ENCODE measurements at places on chromosomes 3 and 15. TPM values are rescaled to one million over a fixed set of nuclear protein-coding genes. Genes with fewer than 3 reads are reported as not detected.

DNA sequence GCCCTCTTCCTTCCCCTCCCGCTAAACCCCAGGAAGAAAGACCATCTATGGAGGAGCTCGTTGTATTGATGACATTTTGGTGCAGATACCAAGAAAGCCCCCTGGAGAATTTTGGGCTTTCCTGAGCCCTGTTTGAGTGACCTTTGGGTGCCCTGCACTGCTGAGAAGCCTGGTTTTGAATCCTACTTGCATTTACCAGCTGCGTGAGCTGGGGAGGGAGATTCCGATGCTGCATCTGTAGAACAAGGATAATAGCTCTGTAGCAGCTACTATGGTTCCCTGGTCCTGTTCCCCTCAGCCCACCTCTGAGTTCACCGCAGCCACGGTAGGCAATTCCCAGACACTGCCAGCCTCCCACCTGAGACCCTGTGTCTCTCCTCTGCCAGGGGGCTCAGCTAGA, 5.2 kb downstream of the APOD start:
- DNase-seq, result no peak

DNA sequence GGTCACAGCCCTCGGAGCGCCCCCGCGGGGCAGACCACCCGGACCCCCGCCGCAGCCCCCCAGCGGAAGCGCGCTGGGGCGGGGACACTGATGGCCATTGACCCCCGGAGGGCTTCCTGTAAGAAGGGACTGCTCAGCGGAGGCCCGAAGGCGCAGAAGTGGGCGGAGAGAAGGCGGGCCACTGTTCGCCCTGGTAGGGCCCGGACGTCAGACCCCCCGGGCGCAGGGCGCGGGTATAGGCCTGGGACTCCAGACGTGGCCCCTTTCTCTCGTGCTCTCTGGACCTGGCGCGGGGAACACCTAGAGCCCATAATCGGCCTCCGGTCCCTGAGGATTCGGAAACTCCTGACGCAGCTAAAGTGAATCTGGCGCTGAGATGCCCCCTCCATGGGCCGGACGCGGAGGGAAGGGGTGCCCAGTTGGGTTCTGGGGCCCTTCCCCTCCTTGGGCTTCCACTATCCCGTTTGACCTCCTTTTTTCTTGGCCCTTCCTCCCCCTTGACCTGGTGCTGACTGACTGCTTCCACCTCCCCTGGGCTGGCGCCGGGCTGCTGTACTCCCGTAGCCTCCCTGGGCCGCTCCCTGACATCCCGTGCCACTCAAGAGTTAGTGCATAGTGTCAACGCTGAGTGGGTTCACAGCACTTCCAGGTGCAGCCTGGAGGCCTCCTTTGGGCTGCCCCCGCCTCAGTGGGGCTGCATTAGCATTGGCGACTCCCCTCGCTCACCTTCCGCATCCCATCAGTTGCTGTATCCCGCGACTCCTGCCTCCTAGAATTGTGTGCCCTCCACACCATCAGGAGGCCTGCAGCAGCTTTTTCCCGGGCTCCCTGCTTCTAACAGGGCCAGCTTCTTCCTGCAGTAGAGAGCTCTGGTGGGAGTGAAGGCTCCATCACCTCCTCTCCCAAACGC, 694 bp downstream of the ABTB1 start:
- DNase-seq, result peak; percentile 56

DNA sequence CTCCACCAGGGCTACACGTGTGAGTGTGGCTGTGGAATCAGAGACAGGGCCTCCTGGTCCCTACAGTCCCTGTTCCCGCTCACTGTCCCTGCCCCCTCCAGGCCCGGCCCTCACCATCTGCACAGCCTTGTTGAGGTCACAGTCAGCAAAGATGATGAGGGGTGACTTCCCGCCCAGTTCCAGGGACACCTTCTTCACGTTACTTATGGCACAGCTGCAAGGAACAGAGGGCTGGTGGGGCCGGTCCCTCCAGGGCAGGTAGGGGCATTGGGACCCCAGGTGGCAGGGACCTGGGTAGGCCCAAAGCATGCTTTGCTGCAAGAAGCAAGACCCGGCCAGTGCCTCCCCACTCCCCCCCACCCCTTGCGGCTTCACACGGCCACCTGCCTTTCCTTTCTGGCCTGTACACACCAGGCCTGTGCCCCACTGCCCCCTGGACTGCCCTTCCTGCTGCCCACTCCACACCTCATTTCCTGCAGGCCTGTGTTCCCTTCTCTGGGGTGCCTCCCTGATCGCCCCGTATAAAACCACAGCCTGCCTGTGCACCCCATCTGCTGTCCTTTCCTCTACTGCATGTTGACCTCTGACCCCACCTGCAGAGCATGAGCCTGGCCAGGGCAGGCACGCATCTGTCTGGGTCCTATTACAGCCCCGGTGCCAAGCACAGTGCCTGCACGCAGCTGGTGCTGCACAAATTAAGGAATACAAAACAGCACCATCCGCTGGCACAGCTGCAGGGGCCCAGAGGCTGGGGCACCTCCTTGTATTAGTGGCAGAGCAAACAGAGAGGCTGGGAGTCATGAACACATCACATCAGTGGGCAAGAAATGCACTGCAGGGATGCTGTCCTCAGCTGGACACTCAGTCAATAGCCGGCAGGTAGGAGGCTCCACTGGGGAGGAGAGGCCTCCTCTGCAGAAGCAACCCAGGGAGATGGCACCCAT, 30.8 kb upstream of the SLC41A3 start:
- no peak for DNase-seq

GRCh38 chr3:112519424-112520001, 20.2 kb upstream of the BTLA start:
- peak; percentile 92 for DNase-seq

The AQR gene
- 34.6 TPM for total RNA-seq

DNA sequence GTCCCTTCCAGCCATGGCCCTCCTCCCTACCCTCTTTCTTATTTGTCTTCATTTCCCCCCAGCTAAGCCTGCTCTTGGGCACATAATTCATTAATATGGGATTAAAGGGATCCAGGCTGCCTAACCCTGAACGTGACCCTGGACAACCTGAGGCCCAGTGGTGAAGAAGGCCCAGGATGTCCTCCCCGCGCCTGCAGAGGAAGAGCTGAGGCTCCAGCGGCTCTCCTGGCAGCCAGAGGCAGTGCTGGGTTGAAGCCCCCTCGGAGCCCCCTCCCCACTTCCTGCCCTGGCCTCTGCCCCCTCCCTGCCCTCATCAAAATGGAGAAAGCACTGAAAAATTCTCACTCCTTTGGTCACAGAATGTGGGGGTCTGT, 96.5 kb upstream of the ATP2B2 start:
- no peak for DNase-seq

All from fibroblast of the aortic adventitia (primary cell).